ENCODE measurements at places on chromosomes 16 and 17.

DNA sequence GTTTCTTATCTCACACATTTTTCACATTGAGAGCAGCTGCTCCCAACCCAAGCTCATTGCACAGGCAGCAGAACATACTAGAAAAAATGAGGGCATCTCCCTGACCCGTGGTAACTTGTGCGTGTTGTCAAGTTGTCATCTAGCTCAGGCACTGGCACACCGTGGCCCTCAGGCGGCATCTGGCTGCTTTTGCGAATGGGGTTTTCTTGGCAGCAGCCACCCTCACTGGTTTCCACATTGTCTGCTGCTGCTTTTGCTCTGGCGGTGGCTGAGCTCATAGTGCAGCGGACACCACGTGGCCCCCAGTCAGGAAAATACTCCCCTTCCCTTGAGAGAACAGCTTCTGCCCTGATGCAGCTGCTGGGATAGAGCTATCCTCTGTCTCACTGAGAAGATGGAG, 9.4 kb upstream of the TEDC2 start:
- DNase-seq: no peak

DNA sequence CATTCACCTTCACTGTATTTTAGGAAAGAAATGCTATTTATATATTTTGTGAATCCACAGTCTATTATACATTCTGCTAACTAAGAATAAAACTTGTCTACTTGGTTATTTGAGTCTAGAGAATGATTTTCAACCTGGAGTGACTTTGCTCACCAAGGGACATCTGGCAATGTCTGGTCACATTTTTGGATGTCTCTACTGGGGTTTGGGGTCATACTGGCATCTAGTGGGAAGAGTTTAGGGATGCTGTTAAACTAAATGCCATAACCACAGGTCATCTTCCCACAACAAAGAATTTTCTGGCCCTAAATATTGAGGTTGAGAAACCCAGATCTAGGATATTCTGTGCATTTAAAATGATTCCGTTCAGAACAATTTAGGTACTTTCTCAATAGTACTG, 26.0 kb downstream of the KCNJ16 start:
- no peak for DNase-seq

DNA sequence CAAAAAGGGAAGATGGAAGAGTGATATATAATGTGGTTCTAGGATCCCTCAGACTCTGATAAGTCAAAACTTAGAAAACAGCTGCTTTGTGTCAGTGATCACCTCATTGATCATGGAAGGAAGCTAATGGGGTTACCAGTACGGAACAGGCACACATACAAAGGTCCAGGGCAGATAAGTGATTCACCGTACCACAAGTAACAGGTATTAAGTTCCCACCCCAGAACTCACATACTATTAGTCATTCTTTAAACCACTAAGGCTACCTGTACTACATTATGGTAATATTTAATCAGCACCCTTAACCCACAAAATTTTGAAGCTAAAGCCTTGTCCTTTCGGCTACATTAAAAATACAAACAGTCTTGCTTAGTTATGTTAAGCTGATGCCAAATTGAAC, 17.4 kb downstream of the RNF43 start:
- no peak for DNase-seq

DNA sequence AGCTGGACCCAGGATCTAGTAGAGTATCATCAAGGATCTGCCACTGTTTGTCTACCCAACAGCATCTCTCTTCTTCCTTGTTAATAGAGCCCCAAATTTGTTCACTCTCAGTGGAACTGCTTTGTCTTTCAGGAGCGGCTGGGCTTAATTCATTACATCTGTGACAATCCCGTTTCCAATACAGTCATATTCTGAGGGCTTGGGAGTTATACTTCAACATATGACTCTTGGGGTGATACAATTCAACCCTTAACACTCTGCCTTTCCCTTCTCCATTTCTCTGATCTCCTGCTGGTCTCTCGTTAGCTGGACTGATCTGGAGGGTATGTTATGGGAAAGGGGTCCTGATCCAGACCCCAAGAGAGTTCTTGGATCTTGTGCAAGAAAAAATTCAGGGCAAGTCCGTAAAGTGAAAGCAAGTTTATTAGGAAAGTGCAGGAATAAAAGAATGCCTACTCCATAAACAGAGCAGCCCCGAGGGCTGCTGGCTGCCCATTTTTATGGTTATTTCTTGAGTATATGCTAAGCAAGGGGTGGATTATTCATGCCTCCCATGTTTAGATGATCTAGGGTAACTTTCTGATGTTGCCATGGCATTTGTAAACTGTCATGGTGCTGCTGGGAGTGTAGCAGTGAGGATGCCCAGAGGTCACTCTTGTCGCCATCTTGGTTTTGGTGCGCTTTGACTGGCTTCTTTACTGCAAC, 42.4 kb downstream of the IQCK start:
- DNase-seq: no peak

- DNase-seq: no peak
Measured at GRCh38 chr16:49179714-49180330, 101.8 kb downstream of the CBLN1 start.

DNA sequence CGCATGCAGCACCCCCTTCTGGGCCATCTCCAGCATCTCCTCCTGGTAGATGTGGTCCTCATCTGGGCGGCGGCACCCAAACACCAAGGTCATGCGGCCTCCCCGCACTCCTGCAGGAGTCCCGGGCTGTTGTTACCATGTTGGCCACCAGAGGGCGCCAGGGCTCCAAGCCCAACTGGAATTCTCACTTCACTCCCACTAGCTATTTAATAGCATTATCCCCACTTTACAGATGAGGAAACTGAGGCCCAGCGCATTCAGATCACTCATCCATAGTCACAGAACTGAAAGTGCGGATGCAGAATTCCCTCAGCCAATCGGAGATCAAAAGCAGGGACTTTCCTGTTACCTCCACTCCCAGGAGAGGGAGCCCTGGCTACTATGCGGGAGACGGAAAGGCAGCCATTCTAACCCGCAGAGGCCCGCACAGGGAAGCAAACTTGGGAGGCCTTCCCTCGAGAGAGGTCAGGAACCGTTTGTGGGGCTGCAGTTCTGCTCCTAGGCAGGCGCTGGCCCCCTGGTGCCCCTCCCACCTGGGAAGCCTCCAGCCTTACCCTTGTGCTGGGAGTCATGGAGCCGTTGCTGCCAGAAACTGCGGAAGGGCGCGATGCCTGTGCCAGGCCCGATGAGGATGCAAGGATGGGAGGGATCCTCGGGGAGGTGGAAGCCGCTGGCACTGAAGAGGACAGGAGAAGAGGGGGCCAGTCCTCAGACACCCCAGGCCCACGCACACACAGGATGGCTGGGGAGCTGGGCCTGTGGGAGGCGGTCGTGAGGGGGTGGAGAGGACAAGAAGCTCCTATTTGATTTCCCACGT, 40.1 kb downstream of the NOS2 start:
- peak; percentile 68 for DNase-seq

DNA sequence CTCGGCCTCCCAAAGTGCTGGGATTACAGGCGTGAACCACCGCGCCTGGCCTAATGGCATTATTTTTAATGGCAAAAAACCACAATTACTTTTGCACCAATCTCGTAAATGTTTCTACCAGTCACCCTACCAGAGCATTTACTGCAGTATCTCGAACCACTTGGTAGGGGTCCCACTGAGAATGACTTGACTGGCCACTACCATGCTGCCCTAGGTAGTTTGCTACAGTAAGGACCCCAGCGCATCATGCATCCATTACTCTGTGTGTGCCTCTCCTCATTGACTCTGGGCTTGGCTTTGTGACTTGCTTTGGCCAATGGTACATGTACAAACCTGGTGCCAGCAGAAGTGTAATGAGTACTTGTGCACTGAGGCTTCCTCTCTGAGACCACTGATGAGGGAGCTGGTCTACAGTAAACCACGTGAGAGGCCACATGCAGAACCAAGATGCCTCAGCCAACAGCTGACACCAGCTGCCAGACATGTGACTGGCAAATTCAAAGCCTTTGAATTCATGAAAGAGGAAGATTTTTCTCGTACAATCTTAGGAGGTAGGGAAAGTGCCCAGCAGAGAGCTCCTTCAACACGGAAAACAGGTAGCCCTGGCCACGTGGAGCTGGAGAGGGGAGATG, 421.7 kb upstream of the C16orf82 start:
- no peak for DNase-seq

DNA sequence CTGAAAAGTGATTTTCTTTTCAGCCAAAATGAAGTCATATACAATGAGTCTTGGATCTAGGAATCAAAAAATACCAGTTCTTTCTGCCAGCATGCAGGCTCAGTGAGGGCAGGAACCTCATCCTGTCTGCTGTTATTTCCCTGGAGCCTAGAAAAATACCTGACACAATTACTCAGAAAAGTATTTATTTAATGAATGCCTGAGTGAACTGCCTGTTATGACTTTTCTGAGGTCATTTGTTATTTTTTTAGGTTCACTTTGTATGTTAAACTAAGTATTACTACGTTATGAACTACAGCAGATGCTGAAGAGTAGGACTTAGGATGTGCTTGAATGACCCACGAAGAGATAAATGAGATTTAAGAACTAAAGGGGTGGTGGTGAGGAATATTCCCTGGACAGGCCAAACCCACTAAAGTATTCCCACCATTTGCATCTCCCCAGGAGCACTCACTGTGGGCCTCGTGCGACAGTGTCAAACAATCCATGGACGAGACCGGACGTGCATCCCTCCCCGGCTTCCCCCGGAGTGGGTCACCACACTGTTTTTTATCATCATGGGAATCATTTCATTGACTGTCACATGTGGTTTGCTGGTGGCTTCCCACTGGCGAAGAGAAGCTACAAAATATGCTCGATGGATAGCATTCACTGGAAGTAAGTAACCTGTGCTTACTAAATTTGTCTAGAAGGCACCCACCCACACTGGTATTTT, 17.1 kb upstream of the VWA3A start:
- DNase-seq: no peak

GRCh38 chr16:30533748-30534367, 800 bp downstream of the ZNF747 start:
- DNase-seq: no peak

GRCh38 chr17:29219378-29220047, 27.1 kb upstream of the CRYBA1 start:
- DNase-seq: no peak

DNA sequence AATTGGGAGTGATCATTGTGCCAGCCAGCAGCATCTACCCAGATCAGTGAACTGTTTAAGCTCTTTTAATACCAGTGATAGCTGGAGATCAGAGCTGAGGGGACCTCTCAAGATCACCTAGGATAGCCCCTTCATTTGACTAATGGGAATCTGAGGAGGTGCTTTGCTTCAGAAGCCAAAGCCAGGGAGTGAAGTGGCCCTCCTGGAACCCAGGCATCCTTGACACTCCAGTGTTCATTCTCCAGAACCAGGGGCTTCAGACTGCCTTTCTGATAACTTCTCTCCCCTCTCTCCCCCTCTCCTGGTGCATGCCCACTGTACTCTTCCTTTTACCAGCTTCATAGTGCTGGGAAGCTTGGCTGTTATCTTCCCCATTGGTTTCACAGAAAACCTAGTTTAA, 48.0 kb upstream of the SLC12A3 start:
- no peak for DNase-seq

- no peak for DNase-seq
Measured at GRCh38 chr16:87809150-87809902, 43.5 kb upstream of the KLHDC4 start.

DNA sequence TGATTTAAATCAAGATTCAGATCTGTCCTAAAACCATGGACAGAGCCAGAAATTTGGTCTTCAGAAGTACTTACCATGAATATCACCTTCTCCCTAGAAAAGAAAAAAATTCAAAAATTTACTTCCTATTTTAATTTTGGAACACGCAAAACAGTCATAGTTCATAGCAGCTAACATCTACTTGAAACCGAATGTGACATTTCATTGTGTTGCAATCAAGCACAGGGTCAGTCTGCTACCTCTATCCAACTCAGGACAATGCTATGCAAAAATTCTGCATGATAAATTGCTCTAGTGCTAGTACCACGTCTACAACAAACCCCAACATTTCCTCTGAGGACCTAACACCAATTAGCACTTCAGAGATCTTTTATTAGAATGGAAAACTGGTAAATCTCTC, 7.7 kb downstream of the JPT1 start:
- DNase-seq: no peak

DNA sequence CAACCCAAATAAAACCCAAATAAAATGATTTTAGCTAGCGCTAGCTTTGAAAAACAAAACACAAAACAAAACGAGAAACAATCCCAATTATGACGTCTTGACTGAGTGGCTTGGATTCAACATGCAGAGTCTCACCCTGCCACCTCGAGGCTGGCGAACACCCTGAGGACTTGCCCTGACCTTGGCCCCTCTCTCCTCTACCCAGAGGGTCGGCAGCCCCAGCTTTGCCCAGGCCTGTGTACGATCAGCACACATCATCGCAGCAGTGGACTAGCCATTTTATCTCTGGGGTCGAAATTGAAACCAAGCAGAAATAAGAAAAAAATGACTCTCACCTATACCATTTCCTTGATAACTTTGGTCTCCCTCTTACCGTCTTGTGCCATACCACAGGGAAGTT, 4.9 kb downstream of the JMJD6 start:
- DNase-seq: no peak

- DNase-seq: peak; percentile 95
Measured at GRCh38 chr16:56425439-56425832, at the start of gene AMFR. AMFR (minus strand) TSS chr16:56425545; CDS start chr16:56425327, 218 bp downstream.

GRCh38 chr16:2008631-2009163, 924 bp downstream of the ZNF598 start:
- DNase-seq: no peak

- no peak for DNase-seq
Measured at GRCh38 chr16:55325458-55326109, 1.6 kb downstream of the IRX6 start.

DNA sequence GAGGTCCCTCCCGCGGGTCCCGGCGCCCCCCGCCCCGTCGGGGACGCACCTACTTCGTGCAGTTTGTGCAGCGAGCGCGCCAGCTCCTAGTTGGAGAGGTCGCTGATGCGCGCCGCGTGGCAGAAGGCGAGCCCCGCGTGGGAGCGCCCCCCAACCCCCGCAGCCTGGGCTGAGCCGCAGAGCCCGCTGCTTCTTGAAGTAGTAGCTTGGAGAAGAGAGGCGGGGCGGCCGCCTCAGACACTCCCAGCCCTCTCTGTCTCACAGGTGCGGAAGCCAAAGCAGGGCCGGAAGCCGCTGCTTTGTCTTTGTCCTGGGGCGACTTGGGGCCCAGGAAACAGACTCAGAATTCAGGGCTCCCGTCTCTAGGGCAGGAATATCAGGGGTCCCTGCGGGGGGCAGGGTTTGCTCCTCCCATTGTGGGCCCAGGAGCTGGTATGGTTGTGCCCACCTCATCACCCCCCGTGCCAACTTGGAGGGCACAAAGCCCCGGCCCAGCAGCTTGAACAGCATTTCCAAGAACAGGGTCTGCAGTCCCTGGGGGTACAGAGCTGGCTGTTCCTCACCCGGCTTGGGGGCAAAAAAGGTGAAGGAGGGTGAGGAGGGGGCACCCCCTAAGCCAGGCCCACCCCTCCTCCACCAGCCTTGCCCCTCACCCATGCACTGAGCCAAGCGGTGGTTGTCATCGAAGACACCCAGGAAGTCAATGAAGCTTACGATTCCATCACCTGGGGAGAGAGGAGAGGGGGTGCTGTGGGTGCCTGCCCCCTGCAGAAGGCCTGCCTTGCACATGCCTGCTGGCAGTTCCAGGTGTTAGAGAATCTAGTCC, 13.5 kb downstream of the SPATA32 start:
- no peak for DNase-seq

GRCh38 chr17:40548491-40548981, 16.7 kb downstream of the CCR7 start:
- DNase-seq: no peak

GRCh38 chr17:46895171-46895570, 27.8 kb upstream of the GOSR2 start:
- DNase-seq: no peak
